ENCODE measurements at places on chromosomes 2 and 18.
A peak's percentile ranks its signal among the peaks of the same experiment; 100 is the strongest.

GRCh38 chr2:40037303-40037702 lies 258.2 kb upstream of the THUMPD2 start:
- peak; percentile 48 for DNase-seq

GRCh38 chr2:215483431-215483830 lies 47.6 kb upstream of the FN1 start:
- no peak for DNase-seq

DNA sequence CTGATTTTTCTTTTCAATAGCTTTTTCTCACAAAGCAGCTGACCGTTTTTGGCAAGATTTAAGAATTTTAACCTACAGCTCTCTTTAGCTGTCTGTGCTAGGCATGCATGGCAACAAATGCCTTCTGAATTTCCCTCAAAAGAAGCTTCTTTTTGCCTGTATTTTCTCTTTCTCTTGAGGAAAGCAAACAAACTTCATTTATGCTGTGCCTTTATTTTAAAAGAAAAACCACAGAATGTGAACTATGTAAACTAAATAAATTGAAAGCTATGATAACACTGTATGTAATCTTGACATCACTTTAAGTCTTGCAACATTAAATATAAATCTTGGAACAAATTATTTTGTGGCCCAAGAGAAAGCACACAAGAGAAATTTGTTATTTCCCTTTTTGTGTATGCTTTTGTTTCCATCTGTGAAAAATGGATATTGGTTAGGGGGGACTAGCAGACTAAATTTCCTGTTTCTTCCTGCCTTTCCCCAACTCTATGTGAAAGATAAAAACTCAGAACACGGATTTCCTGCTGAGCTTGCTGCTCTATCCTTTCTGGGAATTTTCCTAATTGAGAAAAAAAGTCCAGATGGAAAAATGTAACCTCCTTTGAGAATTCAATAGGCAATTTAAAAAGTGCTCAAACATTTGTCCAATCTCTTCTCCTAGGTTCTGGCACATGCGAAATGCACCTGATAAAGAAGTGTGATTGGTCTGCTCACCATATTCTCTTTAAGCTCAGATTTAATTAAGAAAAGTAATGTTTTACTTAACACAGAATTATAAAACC lies 20.9 kb upstream of the TFPI start:
- DNase-seq = no peak

- DNase-seq = no peak
Measured at GRCh38 chr18:55524353-55525073, 63.5 kb downstream of the TCF4 start.

DNA sequence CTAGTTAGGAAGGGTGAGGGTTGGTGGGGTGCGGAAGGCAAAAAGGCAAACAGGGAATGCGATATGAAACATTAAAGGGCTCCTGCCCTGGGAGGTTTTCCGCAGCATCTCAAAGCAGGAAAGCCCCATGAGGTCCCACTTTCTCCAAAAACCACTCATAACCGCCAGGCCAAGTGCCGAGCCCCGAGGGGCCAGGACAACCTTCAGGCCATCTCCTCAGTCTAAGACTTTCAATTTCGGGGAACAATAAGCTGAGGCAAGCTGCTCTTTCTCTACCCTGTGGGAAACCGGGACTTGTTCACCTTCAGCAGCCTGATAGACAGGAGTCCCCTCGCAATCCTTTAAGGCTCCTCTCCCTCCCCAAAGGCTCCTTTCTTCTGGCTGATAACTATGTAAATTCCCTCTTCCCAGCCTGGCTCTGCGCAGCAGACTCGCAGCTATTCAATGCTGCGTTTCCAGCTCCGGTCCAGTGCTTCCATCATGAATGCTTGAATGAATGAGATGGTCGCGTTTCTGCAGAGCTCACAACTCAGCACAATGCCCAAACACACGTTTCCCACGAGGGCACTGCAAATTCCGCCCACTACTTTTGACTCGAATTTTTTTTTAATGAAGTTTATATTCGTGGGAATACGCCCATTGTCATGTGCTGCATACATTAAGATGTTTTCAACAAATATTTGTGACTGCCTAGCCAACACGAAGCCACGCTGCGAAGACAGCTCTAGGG lies 1.4 kb downstream of the LAMA1 start:
- DNase-seq = no peak

DNA sequence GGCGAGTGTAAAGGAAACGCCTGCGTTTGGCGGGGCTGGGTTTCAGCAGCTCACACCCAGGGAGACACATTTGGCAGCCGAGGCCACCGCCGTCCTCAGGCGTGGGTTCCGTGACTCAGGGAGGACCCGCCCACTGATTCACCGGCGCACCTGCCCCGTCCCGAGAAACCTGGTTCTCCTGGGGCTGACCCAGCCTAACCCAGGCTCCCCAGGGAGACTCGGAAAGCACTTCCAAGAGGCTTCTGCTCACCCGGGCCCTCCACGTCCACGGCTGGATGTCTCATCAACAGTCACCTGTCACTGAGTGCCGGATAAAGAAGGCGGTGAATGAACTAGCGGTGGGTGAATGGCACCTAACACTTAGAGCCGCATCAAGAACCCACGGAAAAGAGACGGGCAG lies 126.4 kb upstream of the CTDP1 start:
- no peak for DNase-seq

- no peak for DNase-seq
Measured at GRCh38 chr2:118310681-118311429, 222.6 kb downstream of the INSIG2 start.

GRCh38 chr2:213246497-213247281 lies 37.6 kb upstream of the SPAG16 start:
- DNase-seq = peak; percentile 55

GRCh38 chr2:1091895-1092585 lies 141.4 kb downstream of the SNTG2 start:
- no peak for DNase-seq

DNA sequence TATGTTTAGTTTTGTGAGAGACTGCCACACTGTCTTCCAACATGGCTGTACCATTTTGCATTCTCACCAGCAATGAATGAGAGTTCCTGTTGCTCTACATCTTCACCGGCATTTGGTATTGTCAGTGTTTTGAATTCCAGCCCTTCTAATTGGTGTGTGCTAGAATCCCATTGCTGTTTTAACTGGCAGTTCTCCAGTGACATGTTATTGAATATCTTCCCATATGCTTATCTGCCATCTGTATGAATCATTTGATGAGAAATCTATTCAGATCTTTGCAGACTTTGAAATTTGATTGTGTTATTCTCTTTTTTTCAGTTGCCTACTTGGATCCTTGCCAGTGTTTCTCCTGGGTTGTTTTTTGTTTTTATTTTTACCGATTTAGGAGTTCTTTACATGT lies 99.0 kb downstream of the SNTG2 start:
- no peak for DNase-seq

All from suppressor macrophage treated with lipopolysaccharide for 4 hours (primary cell).